ENCODE measurements at places on chromosomes 3 and 15. TPM values are rescaled to one million over a fixed set of nuclear protein-coding genes. Genes with fewer than 3 reads are reported as not detected.

ZNF502 gene
- total RNA-seq = 5.8 TPM

ZCWPW2 gene
- total RNA-seq = 0.99 TPM

DNA sequence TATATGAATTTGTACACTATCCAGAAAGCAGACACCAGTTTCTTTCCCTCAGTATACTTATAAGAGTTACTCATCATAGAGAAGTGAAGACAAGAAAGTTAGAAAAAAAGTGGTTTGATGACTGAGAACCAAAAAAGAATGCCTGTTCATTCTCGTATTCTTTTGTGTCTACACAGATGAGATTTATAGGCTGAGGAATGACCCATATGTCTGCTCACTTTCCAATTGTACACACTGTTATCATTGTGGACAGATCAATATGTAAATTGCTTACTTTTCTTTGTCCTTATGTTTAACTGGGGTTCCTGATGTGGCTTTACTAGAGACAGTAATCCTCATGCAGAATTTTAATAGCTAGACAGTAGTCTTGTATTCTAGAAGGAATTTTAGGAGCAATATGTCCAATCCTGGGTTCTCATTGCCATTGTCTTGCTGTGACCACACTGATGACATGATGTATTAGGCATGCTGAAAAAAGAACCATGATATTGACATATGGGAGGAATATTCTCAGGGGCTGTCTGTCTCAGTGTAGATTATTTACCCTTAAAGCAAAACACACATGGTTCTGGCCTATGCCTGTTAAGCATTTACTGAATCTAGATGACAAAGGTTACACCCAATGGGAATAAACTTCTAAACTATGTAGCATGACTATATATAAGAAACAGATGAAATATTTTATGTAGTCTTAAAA lies 669.7 kb downstream of the ROBO1 start:
- no peak for ATAC-seq

DNA sequence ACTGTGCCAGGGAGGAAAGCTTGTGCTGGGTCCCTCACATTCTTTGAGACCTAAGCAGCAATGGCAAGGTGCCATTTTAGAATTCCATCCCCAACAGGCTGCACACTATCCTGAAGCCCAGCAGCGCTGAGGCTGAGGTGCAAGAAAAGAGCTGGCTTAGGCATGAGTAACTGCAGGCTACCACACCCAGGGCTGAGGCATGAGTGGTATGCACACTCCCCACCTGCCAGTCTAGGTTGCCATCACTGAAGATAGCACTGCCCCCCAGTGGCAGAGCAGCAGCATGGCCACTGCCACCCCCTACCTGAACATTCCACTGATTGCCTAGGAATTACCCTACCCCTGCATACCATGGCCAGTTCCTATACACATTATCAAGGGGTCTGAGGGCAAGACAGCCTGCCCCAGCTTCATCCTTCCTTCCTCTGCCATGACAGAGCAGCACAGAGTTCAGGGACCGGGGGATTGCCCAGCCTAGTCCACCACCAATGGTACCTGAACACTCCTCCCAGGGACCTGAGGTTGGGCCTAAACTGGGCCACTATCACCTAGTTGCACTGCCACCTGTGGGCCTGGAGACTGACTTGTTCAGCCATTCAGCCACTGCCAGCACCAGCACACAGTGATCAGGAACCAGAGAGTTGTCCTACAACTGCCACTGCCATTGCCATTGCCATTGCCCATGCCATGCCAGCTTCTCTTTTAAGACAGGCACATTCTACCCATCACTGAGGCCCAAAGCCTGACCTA lies 129.8 kb downstream of the SATB1 start:
- no peak for ATAC-seq
